CD8-positive, alpha-beta memory T cell (primary cell): ENCODE measurements at places on chromosomes 7 and 10.

GRCh38 chr7:135980665-135981180 lies 3.6 kb upstream of the MTPN start:
- peak; percentile 80 for DNase-seq

DNA sequence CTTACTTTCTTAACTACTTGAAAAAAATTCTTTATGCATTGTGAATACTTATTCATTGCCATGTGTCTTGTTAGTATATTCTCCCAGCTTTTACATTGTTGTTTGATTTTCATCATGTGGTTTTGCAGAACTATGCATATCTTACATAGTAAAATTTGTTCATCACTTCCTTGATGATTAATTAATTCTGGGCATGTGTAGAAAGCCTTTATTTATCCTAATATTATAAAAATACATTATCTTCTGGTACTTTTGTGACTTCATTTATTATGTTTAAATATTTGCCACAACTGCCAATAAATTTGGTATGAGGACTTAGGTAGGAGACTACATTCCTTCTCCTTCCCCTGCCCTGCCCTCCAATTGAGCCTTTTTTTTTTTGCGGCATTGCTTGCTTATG lies 166.0 kb upstream of the ZNF32 start:
- no peak for DNase-seq

DNA sequence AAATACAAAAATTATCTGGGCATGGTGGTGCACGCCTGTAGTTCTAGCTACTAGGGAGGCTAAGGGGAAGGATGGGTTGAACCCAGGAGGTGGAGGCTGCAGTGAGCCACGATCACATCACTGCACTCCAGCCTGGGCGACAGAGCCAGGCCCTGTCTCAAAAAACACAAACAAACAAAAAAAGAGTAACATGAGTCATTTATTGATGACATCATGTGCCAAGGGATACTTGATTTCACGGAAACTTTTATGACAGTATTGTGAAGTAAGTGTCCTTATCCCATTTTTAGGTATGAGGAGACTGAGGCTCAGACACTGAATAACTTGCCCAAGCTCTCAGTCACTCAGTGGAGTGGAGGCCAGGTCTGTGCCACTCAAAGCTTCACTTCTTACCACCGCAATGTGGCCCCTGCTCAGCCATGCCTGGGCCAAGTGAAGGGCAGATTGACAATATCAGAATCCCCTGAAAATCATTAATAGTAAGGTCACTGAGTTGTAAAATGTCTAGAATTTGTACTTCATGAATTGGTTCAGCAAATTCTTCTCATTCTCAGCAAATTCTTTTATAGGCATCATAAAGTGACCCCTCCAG lies 36.5 kb downstream of the EMX2 start:
- DNase-seq: no peak

- no peak for DNase-seq
Measured at GRCh38 chr7:124328774-124329173, 295.9 kb upstream of the TMEM229A start.

DNA sequence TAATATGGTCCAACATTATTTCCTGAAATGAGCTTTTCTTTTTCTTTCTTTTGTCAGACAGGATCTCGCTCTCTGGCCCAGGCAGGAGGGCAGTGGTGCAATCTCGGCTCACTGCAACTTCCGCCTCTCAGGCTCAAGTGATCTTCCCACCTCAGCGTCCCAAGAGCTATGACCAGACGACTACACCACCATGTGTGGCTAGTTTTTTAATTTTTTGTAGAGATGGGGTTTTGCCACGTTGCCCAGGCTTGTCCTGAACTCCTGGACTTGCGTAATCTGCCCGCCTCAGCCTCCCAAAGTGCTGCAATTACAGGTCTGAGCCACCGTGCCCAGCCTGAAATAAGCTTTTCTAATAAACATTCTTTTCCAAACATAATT lies 48.6 kb downstream of the CUL2 start:
- no peak for DNase-seq

- no peak for DNase-seq
Measured at GRCh38 chr7:95199779-95200558, 124.4 kb downstream of the PON1 start.

- no peak for DNase-seq
Measured at GRCh38 chr10:782751-783648, 93.5 kb upstream of the DIP2C start.
